ENCODE measurements at places on chromosomes 2 and 18. TPM values are rescaled to one million over a fixed set of nuclear protein-coding genes. Genes with fewer than 3 reads are reported as not detected.

TLX2 gene
- polyA plus RNA-seq: not detected

DUSP11 gene
- 36.0 TPM for polyA plus RNA-seq

ACAA2 gene
- 9.8 TPM for polyA plus RNA-seq

ALK gene
- 10.1 TPM for polyA plus RNA-seq

DUSP19 gene
- 7.7 TPM for polyA plus RNA-seq

TRMT61B gene
- polyA plus RNA-seq: 35.1 TPM

FEV gene
- not detected for polyA plus RNA-seq

Data from neural cell (in vitro differentiated cells).